ENCODE measurements at places on chromosomes 12 and 14.

DNA sequence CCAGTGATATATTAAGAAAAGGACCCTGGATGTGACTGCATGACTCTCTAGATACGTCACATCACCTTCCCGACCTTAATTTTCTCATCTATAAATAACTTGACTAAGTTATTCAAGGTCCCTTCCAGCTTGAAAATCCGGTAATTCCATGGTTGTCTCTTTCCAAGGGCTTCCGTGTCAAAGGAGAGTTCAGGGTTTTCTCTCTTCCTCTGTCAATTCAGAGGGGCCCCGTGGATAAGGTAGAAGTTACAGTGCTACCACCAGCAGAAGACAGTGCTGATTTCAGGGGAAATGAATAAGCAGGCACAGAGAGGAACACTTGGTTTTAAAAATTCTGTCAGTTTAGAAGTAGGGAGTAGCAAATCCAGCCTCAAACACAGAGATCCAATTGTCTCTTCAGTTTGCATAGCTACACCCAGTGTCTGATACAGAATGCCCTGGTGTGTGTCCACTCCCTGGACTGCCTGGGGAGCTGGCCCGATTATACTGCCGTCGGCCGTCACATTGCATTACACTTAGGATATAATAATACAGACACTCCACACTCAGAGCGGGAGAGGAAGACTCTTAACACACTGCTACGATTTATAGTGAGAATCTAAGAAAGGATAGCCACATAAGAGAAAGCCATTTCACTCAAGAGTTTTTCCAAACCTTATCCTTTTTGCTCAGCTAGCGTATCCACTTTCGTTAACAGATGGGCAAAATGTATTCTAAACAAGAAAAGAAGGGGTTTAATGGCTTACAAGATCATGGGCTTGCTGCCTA lies 54.7 kb upstream of the GTF2A1 start:
- DNase-seq, result peak; percentile 46

DNA sequence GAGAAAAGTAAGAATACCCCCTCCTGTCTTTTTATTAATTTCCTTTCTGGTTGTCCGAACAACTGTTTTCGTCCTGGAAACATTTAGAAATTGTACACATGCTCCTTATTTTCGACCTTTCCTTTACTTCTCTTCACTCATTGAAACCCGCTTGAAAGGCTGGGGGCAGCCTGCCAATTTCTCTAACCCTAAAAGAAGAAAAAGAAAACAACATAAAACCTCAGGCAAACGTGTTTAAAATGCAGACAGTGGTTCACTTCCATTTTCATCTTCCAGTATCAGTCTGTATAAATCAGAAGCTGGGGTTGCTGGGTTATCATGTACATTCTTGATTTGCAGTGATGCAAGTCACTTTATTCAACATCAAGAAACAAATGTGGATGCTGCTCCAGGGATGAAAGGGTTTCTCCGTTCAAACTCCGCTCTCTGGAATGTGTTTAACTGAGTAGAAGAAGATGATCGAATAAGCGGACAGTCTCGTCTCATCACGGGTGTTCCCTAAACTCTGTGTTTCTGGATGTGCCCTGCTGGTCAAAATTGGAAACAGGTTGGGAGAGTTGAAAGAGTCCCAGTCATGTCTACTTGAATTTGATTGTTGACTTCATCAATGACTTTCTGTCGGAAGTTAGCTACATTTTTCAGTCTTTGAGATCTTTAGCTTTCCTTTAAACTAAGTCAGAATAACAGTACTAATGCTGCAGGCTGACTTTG lies 1042.2 kb downstream of the BCL11B start:
- no peak for DNase-seq

DNA sequence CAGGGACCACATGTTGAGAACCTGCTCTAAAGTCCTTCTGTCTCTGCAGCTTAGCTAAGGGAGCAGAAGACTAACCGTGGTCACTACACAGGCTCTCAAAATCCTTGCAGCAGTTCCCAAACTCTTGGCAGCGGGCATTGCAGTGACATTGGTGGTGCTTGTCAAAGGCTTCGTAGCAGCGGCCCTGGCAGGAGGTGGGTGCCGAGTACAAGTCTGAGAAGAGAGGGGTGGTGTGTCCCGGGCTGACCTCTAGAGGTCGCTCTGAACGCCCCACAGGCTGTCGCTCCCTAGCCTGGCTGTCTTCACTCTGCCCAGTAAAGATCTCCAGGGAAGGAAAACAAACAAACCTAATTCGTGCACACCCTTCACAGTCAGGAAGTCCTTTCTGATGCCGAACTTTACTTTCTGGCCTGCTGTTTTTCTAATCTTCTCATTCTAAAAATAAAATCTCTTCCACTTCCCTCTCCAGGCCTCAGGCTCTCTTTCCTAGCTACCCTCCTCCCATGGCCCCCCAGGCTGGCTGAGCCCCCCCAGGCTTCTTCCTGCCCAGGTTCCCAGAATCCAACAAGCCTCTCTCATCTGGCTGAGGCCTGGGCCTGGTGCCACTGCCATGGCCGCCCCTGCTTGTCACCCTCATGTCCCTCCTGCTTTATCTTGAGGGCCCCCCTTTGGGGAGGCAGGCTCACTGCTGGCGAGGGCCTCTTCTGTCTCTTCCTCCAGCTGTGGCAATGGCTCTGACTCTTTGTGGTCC lies 7.7 kb downstream of the ENDOU start:
- peak; percentile 26 for DNase-seq

GRCh38 chr12:92434607-92435025 lies 268.2 kb upstream of the PLEKHG7 start:
- no peak for DNase-seq

DNA sequence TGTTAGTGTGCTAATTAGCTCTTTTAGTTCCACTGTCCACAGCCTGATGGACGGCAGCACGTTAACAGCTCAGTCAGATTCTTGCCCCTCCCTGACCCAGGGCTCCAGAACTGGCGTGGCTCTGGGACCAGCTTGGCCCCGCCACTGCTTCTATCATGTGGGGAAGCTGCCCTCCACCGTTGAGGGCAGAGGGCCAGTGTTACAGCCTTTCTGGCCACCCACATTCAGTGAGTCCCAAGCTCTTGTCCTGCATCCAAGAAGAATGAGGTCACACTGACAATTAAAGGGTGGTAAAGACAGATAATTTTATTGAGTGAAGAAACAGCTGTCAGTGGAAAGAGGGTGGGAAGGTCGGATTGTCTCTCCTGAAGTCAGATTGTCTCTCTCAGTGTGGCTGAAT lies 36.9 kb downstream of the BCL2L14 start:
- no peak for DNase-seq

GRCh38 chr14:61611880-61612630 lies 83.3 kb upstream of the HIF1A start:
- peak; percentile 74 for DNase-seq

DNA sequence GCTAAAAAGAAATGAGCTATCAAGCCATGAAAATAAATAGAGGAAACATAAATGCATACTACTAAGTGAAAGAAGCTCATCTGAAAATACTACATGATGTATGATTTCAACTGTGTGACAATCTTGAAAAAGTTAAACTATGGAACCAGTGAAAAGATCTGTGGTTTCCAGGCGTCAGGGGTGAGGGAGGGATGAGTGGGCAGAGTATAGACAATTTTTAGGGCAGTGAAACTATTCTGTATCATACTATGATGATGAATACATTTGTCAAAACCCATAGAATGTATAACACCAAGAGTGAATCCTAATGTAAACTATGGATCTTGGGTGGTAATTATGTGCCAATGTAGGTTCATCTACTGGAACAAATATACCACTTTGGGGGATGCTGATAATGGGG lies 21.3 kb downstream of the SPX start:
- no peak for DNase-seq

DNA sequence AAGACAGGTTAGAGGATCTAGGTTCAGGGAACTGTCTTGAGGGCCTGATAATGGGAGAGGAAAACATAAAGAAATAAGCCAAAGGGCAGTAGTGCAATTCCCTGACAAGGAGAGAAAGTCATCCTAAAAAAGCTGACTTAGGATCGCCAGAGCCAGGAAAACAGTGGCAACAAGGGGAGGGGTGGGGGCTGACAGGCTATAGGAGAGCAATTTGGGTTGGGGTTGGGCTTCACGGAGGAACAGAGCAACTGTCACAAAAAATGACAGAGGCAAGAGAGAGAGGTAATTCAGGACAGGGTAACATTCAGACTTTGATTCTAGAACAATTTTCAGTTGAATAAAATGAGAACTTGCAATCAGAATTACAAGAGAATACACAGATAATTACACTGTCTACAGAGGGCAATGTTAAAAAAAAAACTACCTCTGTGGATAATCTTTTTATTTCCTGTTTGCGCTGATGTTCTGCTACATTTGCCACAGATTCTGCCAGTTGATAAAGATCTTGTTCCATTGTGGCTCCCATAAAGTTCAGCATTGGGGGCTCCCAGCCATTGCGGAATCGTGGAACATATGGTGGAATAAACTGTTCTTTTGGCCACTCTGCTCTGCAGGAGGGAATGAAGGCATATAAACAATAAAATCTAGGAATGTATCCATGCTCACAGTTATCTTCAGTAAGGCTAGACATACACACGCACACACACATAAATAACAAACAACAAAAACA lies 138.6 kb downstream of the EPS8 start:
- no peak for DNase-seq

DNA sequence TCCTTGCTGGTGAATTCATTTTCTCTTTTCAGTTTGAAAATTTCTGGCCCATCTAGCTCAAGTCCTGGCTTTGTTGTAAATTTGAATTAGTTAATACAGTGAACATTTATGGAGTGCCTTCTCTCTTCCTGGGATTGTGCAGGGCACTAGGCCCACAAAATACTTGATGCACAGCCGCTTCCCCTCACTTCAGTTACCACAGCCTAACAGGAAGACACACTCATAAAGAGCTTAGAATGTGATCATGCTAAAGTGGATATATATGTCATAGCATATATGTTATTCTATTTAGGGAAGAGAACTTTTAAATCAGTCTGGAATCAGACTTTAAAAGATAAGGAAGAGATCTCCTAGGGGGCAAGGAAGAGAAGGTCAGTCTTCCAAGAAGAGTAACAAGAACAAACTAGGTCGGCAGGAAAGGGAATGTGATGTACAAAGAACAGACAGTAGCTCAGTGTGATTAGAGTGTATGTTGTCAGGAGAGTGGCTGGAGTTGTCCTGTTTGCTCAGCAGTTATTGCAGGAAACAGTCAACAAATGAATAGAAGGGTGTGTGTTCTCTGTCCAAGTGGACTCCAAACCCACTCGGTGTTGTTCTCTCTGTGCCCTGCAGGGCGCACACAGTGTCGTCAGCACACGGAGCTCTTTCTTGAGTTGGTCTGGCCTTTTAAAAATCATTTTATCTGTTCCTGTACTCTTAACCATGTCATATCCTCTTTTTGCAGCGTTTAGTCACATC lies 74.4 kb downstream of the DAAM1 start:
- DNase-seq, result no peak

- DNase-seq, result no peak
These were observed 68.9 kb downstream of the EPS8 start for GRCh38 chr12:15720295-15720694.

DNA sequence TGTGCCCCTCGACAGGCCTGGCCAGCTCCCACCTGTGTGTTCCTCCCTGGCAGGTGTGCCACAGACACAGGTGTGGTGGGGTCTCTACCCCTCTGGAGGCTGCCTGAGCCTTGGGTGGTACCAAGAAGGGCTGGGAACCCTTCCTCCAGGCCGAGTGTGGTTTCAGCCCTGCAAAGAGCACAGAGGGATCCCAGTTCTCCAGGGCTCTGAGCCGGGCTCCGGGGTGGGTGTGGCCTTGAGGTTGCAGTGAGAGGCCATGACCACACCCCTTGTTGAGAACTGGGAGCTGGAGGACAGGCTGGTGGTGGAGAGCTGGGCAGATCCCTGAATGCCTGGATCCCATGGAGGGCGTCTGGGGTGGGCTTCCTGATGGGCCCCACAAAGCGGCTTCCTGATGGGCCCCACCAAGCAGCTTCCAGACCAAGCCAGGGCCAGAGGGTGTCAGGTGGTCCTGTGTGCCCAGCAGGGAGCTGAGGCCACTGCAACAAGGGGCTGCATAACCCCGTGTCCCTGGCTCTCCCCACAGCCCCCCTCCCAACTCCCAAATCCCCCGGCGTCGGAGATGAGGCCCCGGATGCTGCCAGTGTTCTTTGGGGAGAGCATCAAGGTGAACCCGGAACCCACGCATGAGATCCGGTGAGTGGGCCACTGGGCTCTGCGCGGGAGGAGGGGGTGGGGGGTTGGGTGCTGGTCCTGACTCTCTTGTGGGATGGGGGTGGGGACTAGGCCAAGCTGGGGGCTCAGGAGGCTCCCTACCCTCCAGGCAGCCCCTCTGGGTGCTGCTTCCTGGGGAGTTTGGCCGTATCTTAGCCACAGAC lies 16.6 kb downstream of the RFLNA start:
- no peak for DNase-seq

DNA sequence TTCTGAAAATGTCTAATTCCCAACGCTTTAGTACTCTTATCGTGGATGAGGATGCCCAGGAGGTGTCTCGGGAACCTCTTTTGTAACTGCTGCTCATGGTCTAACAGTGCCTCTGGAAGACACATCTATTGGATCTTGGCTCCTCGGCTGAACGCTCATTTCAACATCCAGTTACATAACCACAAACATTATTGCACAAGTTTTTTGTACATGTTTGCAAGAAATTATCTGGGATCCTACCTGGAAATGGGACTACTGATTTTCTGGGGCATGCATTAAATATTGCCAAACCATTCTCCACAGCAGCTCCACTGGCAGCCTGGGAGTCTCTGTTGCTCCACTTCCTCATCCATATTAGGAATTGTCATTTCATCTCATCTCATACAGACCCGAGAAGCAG lies 117.5 kb upstream of the EVL start:
- DNase-seq, result no peak

DNA sequence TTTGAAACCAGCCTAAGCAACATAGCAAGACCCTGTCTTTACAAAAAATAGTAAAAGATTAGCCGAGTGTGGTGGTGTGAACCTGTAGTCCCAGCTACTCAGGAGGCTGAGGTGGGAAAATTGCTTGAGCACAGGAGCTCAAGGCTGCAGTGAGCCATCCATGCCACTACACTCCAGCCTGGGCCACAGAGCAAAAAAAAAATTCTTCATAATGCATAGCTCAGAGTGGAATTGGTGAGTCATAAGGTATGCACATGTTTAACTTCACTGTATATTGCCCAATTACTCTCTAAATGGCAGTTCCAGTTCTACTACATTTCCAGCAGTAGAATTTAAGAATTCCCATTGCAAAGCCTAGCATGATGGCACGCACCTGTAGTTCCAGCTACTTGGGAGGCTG lies 26.8 kb upstream of the CLIP1 start:
- DNase-seq, result no peak

GRCh38 chr14:68711561-68712309 lies 81.1 kb downstream of the ZFP36L1 start:
- DNase-seq, result peak; percentile 47

DNA sequence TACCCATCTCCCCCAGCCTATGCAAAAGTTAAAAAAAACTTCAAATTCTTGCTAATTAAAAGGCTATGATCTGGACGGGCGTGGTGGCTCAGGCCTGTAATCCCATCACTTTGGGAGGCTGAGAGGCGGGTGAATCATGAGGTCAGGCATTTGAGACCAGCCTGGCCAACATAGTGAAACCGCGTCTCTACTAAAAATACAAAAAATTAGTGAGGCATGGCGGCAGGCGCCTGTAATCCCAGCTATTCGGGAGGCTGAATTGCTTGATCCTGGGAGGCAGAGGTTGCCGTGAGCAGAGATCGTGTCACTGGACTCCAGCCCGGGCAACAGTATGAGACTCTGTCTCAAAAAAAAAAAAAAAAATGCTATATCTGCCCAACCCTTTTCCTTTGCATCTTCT lies 925.4 kb downstream of the GALC start:
- DNase-seq, result no peak

GRCh38 chr14:89277203-89277602 lies 139.8 kb downstream of the FOXN3 start:
- no peak for DNase-seq

Measured in NCI-H524 (cell line).